M059J (cell line): ENCODE measurements at places on chromosomes 4 and X.
A peak's percentile ranks its signal among the peaks of the same experiment; 100 is the strongest.

- peak; percentile 81 for DNase-seq
These were observed 199.4 kb upstream of the DDX53 start for GRCh38 chrX:22800360-22800759.

GRCh38 chr4:12645732-12646131, 838.4 kb downstream of the RAB28 start:
- DNase-seq = no peak

- peak; percentile 8 for DNase-seq
These were observed 47.2 kb downstream of the SLC34A2 start for GRCh38 chr4:25702848-25703247.

- DNase-seq = peak; percentile 47
These were observed 1393.3 kb downstream of the ARAP2 start for GRCh38 chr4:34850968-34851367.

GRCh38 chrX:153525451-153525850, 8.0 kb downstream of the ATP2B3 start:
- DNase-seq = no peak

GRCh38 chr4:59671037-59671436, 1529.1 kb upstream of the ADGRL3 start:
- no peak for DNase-seq

DNA sequence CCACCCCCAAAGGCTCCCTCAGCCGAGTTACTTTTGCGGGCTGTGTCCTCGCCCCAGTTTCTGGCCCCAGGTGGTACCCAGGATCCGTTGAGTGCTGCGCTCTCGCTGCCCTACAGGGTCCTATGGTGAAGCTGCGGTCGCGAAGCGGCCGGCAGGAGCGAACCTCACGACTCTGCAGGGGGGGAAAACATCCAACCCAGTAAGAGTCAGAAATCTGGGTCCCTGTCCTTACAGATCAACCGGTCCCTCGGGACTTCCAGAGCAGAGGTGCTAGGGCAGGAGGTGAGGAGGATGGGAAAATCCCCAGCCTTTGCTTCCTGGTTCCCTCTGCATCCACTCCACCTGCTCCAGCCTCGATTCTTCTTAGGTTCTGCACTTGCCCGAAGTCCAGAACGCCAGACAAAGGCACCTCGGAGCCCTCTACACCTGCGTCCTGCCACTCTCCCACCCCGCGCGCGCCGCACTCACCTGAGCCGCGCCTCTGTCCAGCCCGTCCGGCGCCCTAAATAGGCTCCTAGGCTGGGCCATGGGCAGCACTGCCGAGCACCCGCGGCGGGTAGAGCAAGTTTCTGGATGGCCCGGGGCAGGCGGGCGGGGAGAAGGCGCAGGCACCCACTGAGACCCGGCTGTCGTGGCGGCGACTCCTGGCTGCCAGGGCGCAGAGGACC, at the start of gene HS3ST1:
Gene HS3ST1, minus strand, starts transcription at position 664 of the 668 bp plus-strand sequence. CDS start 28,889 bp downstream, outside the sequence.
- no peak for DNase-seq

- no peak for DNase-seq
These were observed 30.5 kb upstream of the PRKX start for GRCh38 chrX:3743801-3744439.

- no peak for DNase-seq
These were observed 216.9 kb upstream of the S100G start for GRCh38 chrX:16433021-16433420.

- no peak for DNase-seq
These were observed 21.8 kb downstream of the WDR1 start for GRCh38 chr4:10094841-10095240.

DNA sequence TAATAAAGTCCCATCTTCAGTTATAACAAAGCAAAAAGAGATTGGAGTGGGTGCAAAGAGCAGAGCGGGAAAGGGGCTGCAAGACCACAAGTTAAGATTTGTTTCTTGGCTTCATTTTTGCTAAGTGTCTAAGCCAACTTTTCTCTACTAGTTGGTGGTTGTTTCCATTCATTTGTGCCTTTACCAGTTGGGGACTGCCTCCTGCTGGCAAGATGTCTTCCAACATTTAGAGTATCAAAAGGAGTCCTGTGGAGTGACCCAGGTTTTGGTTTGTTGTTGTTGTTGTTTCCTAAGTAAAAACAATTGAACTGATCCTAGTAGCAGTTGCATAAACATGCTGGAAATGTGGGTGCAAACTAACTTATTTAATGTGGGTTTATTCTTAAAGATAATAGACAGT, 121.1 kb downstream of the SPATA18 start:
- DNase-seq = no peak

DNA sequence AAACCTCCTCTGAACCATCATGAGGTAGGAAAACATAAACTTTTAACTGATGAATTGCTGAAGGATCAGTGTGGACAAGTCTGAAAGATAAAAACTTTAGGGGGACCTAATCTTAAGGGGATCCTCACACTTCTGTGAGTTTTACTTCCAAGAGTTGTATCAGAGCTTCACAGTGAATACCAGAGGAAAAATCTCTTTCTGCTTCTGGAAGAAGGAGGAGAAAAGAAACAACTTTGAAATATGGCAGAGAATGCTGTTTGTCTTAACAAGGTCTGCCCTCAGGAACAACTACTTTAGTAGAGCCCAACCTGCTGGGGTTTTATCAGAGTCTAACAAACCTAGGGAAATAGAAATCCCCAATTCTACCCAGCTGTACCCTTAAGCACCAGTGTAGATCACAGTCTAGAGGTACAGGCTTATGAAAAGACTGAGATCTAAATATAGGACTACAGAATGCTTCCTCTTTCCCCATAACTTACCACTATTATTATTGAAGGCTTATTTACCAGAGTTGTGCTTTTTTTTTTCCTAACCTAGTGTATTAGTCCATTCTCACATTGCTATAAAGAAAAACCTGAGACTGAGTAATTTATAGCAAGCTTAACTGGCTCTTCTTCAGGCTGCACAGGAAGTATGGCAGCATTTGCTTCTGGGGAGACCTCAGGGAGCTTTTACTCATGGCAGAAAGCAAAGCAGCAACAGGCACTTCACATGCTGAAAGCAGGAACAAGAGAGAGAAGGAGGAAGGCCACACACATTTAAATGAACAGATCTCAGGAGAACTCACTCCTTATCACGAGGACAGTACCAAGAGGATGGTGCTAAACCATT, 167.9 kb downstream of the CAMK2D start:
- no peak for DNase-seq

DNA sequence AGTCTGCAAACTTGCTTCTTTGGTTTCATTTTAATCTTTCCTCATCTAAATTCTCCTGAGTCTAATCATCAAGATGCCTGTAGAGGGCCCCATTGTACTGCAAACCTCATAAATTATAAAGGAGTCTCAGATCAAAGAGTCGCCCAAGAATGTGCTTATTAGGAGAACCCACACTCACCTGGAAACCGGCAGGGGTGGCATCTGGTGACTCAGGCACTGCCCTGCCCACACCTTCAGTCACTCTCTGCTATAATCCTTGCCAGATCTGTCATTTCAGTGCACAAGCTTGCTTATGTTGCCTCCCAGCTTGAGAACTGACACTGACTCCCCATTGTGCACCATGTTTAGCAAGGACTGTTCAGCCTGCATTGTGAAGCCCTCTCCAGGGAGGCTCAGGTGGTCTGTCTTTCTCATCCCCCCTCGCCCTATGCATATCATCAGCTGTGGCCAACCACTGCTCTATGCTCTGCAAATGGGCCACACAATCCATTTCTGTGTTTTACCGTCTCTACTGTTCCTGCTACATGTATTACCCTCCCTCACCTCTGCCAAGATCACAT, 12.4 kb downstream of the EPGN start:
- DNase-seq = peak; percentile 76

DNA sequence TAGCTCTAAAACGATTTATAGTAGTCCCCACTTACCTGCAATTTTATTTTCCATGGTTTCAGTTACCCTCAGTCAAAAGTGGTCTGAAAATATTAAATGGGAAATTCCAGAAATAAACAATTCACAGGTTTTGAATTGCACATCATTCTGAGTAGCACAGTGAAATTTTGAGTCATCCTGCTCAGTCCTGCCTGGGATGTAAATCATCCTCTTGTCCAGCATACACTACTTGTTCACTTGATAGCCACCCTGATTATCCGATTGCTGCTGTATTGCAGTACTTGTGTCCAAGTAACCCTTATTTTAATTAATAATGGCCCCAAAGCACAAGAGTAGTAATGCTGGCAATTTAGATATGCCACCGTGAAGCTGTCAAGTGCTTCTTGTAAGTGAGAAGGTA, 23.5 kb upstream of the BDH2 start:
- DNase-seq = no peak

DNA sequence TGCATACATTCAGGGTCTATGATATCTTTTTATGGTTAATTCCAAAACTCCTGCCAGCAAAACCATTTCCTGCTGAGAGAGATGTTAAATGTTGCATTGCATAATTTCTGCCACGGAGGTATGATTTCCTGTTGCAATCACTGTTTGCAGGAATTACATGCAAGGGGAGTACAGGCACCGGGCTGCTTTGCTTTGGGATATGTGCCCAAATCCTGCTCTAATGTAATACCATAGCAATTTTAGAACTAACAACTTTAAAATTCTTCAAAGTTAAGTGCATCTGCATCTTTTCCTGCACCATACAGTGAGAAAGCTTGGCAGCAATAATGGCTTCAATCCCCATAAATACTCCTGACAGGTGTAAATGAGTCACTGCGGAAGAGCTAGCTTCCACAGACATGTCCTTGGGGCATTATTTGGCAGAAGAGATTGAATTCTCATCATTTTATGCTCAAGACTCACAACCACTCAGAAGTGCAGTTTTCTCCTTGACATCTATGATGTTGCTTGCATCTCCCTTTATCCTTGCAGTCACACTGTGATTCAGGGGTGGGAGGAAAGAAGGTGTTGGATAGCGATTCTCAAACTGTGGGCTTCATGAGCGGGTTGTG, 29.6 kb downstream of the TRIM2 start:
- peak; percentile 96 for DNase-seq

DNA sequence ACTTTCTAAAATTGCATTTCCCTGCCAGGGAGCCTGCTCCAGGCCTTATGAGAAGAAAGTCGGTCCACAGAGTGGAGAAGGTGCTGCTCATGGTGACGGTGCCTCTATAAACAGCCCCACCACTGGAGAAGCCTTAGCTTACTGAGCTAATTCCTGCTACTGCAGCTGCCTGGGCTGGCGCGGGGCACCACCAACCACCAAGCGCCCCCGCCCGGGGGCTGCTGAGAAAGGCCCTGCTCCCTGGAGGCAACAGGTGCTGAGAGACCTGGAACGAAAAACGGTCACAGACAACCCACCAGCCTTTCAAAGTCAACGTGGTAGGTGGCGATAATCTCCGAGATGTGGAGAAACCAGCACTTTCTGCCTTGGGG, 2.9 kb downstream of the HCFC1 start:
- DNase-seq = no peak
